Occipital lobe (tissue), 3 donors: ENCODE measurements at places on chromosomes 1 and 21. TPM values are rescaled to one million over a fixed set of nuclear protein-coding genes. Genes with fewer than 3 reads are reported as not detected.

DNA sequence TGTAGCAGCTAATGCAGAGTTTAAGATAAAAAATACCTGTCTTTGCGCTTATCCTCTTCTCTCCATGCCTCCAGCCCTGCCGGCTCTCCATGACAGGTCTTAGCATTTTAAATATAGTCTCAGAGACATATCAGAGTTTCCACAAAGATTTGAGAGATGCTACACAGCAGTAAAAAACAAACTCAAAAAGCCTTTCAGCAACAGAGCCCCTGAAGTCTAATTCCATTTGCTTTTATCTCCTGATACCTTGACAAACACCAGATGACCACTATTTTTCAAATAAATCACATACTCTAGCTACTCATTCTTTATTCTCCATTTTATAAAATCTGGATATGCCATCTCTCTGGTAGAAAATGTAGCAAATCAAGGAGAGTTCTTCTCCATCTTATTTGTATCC is 79.5 kb upstream of the LRRC53 start:
- no peak for DNase-seq

DNA sequence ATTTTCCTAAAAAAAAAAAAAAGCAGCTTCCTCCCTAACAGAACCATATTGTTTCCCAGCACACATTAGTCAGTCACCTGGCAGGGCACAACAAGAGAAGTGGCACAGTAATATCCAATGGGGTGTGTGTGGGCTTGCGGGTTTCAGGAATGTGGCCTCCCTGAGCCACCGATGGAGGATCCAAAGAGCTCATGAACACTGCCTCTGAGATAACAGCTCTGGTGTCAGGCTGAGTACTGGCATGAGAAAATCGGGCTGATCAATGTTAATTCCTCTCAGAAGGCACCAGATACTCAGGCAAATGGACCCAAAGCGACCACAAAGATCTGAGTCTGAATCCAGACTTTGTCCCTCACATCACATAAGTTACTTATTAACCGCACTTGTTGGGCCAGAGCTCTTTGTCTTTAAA is 2.2 kb upstream of the LYPD8 start:
- no peak for DNase-seq

DNA sequence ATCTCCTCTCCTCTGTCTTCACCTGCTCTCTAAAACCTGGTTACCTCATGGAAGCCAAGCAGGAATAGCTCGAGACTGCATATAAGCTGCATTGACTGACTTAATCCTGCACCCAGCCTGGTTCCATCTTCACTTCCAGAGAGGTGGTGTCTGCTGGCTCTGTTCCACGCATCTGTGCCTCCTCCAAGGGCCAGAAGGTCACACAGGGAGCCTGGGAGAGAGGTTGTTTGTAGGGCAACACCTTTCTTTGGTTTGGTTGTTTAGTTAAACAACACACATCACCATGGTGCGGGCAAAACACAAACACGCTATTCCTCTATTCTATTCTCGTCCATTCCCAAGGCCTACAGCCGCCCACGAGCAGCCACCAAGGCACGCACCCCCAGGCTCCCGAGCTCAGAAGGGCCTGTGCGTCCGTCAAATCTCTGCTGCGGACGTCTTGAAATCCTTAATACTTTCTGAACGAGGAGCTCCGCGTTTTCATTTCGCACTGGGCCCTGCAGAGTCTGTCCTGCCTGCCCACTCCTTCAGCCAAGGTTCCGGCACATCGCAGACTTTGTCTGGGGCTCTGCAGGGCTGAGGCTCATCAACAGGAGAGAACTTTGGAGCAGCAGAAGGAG is 116.2 kb downstream of the RIPK4 start:
- DNase-seq, result no peak

DNA sequence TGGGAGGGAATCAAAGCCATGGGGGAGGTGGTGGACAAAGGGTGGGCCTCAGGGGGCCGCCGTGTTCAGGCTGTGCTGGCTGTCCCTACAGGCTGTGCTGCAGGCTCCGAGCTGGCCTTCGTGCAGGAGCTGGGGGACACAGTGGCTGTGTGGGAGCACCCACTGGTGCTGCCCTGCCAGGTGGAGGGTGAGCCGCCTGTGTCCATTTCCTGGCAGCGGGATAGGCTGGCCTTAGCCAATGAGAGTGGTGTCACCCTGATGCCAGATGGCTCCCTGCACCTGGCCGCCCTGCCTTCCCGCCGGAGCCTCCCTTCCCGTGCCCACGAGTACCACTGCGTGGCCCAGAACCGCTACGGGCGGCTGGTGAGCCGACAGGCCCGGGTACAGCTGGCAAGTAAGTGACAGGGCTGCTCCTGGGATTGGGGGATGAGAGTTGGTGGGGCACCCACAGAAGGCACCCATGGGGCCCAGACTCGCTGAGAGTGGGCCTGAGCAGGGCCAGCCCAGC is 20.2 kb downstream of the SLC27A3 start:
- DNase-seq, result no peak

- no peak for DNase-seq
Observed at GRCh38 chr1:7888248-7889081, 35.6 kb upstream of the UTS2 start.

DNA sequence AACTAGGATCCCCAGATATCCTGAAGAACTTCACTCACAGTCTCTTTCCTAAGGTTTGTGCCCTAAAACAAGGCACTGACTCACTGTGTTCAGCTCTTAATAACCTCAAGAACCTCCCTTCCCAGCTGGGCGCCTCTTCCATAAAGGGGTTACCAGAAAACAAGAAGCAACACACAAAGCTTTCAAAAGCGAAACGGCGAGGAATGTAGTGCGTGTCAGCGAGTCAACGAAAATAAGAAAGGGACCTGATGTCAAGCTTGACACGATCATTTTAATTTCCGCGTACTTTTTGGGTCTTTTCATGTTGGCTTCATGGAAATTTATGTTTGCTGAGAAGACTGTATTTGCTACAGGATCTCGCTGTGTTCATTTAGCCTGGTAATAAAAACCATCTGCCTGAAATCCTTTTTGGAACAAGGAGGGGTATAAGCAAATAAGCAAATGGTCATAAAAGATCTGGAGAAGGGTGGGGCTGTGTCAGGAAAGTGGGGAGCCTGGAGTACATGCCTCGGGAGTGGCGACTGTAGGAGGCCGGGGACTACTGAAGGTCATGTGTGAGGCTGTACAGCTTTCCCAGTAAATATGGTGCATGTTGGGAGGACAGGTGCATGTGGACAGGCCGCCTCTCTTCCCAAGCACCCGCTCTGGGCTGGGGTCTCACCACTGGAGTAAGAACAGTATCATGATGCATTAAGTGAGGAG is 11.4 kb upstream of the CLDN14 start:
- no peak for DNase-seq

GRCh38 chr1:157878059-157878458 is 36.5 kb upstream of the CD5L start:
- DNase-seq, result no peak

GRCh38 chr1:24693827-24694379 is 50.8 kb downstream of the SRRM1 start:
- DNase-seq, result no peak

- no peak for DNase-seq
Observed at GRCh38 chr21:43361493-43362296, 65.2 kb downstream of the SIK1 start.

- DNase-seq, result no peak
Observed at GRCh38 chr1:82800721-82801120, 1000.0 kb downstream of the ADGRL2 start.

- no peak for DNase-seq
Observed at GRCh38 chr1:39130325-39130724, 74.2 kb upstream of the MACF1 start.

DNA sequence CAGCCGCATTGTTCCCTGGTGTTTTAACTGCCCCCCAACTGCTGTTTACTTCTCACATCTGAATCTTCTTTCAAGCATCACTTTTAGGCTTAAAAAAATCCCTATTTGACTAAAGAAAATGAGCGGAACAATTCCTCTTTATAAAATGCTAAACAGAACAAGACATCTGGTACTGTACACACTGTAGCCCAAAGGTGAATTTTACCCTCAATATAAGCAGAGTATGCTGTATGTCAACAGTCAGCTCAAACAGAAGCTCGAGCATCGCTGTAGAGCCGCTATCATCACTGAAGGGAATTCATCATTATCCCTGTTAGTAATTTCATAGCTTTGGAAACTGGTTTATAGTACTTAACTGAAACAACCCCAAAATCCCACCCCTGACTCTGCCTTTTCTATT is 85.3 kb downstream of the LRRC8D start:
- no peak for DNase-seq

DNA sequence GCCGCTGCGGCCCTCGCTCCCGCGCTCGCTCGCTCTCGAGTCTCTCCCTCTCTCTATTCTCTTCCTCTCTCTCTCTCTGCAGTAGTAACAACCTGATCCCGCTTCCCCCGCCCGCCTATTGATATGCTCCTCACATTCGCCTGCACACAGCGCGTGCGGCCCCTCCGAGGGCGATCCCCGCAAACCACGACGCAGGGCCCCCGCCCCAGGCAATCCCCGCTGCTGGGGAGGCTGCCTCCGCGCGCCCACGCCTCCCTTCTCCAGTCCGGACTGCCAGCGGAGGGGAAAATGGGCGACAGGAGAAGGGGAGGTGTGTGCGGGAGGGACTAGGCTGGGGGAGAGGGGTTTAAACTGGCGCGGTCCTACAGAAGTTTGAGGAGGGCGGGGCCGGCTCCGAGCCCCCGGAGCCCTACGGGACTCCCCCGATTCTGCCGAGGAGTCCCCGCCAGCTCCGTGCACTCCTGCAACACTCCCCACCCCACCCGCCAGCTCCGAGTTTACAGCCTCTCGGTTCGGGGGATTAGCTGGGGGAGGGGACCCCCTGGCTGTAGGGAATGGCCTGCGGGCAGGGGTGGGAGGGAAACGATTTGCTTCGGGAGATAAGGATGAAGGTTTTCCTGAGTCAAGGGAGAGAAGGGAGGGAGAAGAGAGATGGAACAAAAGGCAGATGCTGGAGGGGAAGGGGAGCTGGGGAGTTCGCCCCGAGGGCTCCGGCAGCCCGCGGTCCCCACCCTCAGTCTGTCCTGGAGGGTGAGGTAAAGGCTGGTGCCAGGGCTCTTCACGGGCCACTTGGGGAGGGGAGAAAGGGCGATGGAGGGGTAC is 66.6 kb downstream of the SYT2 start:
- DNase-seq, result no peak

The OR2T11 gene
- not detected for total RNA-seq

DNA sequence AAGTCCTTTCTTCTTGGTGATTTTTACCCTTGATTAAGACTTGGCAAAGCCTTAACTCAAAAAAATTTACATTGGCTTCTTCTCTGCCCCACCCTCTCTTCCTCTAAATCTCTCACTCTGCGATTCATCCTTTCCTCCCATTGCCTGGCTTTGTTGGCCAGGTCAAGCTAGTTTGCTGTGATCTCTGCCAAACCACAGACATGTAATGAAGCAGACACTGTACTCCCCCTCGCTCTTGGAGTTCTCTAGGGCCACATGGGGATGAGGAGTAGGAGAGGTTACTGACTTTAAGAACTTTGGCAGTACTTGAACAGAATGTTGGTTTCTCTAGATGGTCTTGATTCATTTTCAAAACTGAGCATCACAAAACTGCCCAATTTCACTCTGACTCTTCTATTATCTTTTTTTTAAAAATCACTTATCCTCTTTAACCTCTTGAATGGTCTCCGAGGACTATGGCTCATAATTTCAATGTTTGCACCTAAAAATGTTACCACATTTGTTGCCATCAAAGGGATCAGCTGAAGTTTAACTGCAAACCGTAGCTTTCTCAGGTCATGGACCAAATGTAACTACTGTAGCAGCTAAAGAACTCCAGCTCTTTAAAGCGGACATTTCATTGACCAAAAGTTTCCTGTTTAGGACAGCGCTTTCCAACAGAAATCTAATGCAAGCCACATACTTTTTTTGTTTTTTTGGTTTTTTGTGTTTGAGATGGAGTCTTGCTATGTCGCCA is 62.7 kb upstream of the IPO9 start:
- DNase-seq, result no peak

- no peak for DNase-seq
Observed at GRCh38 chr1:7781501-7781900, 2.6 kb upstream of the PER3 start.

The CGN gene
- total RNA-seq, result 3.1 TPM

- no peak for DNase-seq
Observed at GRCh38 chr1:210385228-210385627, 56.5 kb downstream of the HHAT start.

- no peak for DNase-seq
Observed at GRCh38 chr1:43536864-43537358, 6.2 kb downstream of the PTPRF start.

DNA sequence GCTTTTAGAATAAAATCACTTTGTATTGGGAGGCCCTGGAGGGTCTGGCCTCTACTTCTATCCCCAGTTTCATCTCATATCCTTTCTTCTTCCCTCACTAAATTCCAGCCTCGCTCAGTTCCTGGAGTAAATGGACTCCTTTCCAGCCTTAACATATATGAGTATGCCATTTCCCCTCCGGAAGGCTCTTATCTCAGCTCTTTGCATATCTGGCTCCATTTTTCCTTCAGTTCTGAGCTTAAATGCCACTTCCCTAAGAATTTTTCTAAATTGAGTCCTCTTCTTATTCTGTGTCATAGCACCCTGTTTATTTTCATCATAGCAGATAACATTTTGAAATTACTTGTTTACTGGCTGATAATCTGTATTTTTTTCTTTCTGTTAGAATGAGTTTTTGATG is 20.2 kb upstream of the DUSP10 start:
- no peak for DNase-seq

DNA sequence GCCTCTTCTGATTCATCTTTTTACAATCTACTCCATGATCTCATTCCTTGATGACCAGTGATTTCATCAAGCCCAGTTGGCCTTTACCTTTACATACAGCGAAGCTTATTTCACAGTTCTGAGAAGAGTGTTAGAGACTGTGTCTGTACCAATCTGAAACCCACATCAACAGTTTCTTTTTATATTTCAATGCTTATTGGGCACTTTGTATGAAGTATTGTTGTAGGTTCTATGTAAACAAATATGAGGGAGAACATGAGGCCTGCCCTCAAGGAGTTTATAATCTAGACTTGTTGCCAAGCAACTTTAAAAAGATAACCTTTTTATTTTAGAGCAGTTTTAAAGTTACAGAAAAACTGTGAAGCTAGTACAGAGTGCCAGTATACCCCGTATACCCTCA is 27.5 kb upstream of the RWDD3 start:
- no peak for DNase-seq

GRCh38 chr1:22976461-22977243 is 4.0 kb upstream of the LACTBL1 start:
- DNase-seq, result peak; percentile 43

- DNase-seq, result no peak
Observed at GRCh38 chr21:27818847-27819246, 852.0 kb upstream of the ADAMTS5 start.

The RXFP4 gene
- total RNA-seq, result not detected

The ADGRL2 gene
- total RNA-seq, result 130 TPM

The GBP5 gene
- 1.6 TPM for total RNA-seq

GRCh38 chr1:204463125-204464060 is 31.2 kb downstream of the PIK3C2B start:
- no peak for DNase-seq

- DNase-seq, result no peak
Observed at GRCh38 chr1:110280126-110280525, 59.1 kb upstream of the RBM15 start.

The LCE1F gene
- total RNA-seq, result not detected

The GPA33 gene
- total RNA-seq, result not detected

GRCh38 chr1:47439017-47439818 is 1.4 kb downstream of the FOXD2 start:
- DNase-seq, result no peak

- DNase-seq, result peak; percentile 5
Observed at GRCh38 chr1:209248649-209249279, 334.8 kb upstream of the CAMK1G start.
